Prostate gland (tissue), 2 donors: ENCODE measurements at places on chromosomes 7 and 10.

GRCh38 chr7:129203050-129203741 is 14.8 kb downstream of the SMO start:
- no peak for DNase-seq

- DNase-seq: no peak
Measured at GRCh38 chr7:1735262-1735661, 65.2 kb downstream of the ELFN1 start.

- DNase-seq: no peak
Measured at GRCh38 chr10:122376364-122376961, 2.0 kb downstream of the PLEKHA1 start.

- DNase-seq: no peak
Measured at GRCh38 chr10:12438919-12439692, 89.8 kb downstream of the CAMK1D start.

DNA sequence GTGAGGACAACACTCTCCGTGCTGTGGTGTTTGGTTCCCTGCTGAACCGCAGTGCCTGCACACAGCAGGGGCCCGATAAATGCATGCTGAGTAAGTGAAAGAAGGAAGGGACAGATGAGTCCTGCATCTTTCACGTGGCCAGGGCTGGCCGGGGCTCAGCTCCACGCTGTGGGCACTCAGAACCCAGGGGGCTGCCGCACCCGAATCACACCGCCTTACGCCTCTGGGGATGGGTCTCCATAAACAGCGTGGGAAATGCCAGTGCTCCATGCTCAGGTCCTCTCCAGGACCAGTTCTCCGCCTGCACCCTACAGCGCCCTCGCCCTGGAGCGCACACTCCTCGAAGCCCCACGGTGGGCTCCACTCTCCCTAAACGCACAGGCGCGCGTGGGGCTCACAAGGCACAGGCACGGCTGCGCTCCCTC is 38.1 kb downstream of the RASGEF1A start:
- no peak for DNase-seq

DNA sequence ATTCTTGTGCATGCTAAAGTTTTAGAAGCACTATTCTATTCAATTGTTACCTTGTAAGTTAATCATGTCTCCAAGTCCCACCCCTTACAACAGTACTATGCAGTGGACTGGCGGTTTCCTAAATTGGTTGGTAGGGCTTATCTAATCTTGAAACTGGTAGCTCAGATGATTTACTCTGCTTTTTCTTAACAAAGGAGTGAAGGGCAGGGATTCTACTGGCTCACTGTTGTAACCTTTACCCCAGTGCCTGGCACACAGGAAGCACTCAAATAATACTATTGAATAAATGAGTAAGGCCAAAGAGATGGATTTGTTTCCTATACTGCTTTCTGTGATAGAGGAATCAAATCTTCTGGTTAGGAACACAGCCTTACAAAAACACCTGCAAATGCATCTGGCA is 46.0 kb upstream of the CYCS start:
- DNase-seq: no peak

DNA sequence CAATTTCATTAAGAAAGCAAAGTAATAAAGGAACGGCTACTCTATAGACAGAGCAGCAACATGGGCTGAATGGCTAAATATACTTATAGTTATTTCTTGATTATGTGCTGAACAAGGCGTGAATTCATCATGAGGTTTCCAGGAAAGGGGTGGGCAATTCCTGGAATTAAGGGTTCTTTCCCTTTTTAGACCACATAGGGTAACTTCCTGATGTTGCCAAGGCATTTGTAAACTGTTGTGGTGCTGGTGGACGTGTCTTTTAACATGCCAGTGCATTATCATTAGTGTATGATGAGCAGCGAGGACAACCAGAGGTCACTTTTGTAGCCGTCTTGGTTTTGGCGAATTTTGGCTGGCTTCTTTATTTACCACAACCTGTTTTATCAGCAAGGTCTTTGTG is 28.5 kb upstream of the ZMYND11 start:
- DNase-seq: no peak

DNA sequence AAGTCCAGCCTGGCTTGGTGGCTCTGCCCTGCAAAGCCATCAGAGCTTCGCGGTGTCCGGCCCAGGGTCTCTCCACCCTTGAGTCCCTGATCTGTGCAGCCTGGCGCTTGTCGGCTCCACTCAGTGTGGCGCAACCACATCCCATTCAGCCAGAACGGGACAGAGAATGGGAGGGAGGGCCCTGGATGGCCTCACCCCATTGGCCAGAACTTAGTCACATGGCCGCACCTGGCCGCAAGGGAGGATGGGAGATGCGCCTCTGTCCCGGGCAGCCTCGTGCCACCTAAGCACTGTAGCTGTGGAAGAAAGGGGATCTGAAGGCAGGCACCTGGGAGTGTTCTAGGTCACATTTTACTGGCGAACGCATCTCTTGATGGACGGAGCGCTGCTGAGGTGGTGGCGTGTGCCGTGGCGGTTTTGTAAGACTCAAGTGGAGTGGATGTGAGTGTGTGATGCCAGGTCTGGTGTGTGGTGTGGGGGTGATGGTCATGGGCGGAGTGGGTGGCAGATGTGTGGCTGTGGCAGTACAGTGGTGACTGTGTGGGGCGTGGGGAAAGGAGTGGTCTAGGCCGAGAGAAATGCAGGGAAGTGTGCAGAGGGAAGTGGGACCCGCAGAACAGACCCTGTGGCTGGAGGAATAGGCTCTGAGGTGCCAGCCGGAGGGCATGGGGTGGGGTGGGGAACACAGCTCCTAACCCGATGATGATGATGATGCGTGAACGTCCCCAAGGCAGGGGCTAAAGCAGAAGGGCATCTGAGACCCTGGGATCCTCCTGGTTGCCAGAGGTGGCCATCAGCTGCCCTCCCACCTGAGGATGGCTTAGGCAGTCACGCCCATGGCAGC is 19.0 kb downstream of the CLEC2L start:
- DNase-seq: no peak
